ENCODE measurements at places on chromosomes 4 and X. TPM values are rescaled to one million over a fixed set of nuclear protein-coding genes. Genes with fewer than 3 reads are reported as not detected.

The SUPT20HL1 gene
- not detected for total RNA-seq

The ANKRD50 gene
- total RNA-seq, result 52.7 TPM

The ZGRF1 gene
- 17.8 TPM for total RNA-seq

The FRMPD4 gene
- 2.1 TPM for total RNA-seq

The DNAAF6 gene
- not detected for total RNA-seq

The FGF2 gene
- 79.8 TPM for total RNA-seq

The GAGE12C gene
- total RNA-seq, result not detected

The AREG gene
- total RNA-seq, result 5.9 TPM

The MAPK10 gene
- total RNA-seq, result 3.3 TPM

The C4orf36 gene
- total RNA-seq, result under 0.01 TPM

The ARHGAP6 gene
- total RNA-seq, result 4.4 TPM

The NAT8L gene
- under 0.01 TPM for total RNA-seq

The IL13RA2 gene
- 0.38 TPM for total RNA-seq

The SPANXC gene
- total RNA-seq, result not detected

The H2AZ1 gene
- 99.8 TPM for total RNA-seq

The CENPI gene
- total RNA-seq, result 7.3 TPM

The NPFFR2 gene
- total RNA-seq, result not detected

The DGAT2L6 gene
- not detected for total RNA-seq

The BRS3 gene
- not detected for total RNA-seq

The ATOH1 gene
- total RNA-seq, result not detected

The ADH1C gene
- total RNA-seq, result not detected

The PLP2 gene
- 15.1 TPM for total RNA-seq

The MAGEA6 gene
- total RNA-seq, result not detected

The ATRX gene
- total RNA-seq, result 62.9 TPM

The STATH gene
- total RNA-seq, result not detected

The PDGFRA gene
- total RNA-seq, result 295 TPM

The TMEM150C gene
- 0.38 TPM for total RNA-seq

The TLR2 gene
- 0.85 TPM for total RNA-seq

The CCKAR gene
- under 0.01 TPM for total RNA-seq

The IL2 gene
- not detected for total RNA-seq

The ADRA2C gene
- 0.85 TPM for total RNA-seq

The SMIM10L2A gene
- 1.7 TPM for total RNA-seq

The ETDA gene
- total RNA-seq, result not detected

The TLR1 gene
- 1.4 TPM for total RNA-seq

The TECRL gene
- total RNA-seq, result not detected

The PDGFC gene
- total RNA-seq, result 67.9 TPM

The TBC1D25 gene
- 6.1 TPM for total RNA-seq

The XAGE1A gene
- not detected for total RNA-seq

The TMEM35A gene
- total RNA-seq, result 5.1 TPM

The S100P gene
- total RNA-seq, result not detected

The RAB9B gene
- 0.96 TPM for total RNA-seq

The ZNF157 gene
- total RNA-seq, result 0.28 TPM

The MAGEE2 gene
- total RNA-seq, result not detected

The MAGIX gene
- 1.7 TPM for total RNA-seq

The AKAP4 gene
- not detected for total RNA-seq

Measured in regular cardiac myocyte (primary cell).